ENCODE measurements at places on chromosomes 7 and 10.

DNA sequence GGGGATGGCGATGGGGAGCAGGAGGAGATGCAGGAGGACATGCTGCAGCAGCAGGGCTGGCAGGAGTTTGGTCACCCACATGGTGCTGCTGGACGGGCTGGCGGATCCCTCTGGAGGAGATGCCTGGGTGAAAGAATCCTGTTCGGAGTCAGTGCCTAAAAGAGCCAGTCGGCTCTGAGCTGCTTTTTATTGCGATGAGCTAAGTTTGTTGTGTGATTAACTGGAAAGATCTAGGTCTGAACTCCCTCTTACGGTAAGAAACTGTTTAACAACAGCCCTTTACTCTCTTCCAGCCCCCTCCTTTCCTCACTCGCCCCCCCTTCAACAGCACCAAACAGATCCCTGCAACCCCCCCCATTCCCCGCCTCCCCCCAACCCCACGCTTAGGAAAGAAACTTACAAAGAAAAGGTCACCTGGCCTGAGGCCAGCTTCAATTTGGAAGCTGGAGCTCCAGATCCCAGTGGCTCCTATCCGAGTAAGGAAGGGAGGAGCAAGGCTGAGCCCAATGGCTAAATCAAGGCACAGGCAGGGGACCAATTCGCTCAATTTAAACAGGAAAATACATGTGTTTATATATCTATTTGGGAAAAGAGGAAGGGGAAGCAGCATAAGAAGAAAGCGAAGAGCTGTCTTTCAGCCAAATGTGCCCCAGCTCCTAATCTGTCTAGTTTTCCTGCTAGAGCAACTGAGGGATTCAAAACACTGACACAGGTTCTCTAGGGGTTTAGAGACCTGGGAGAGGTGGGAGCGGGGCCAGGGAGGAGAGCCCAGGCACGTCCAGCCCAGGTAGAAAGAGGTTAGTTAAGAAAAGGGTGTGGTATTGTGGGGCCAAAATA is at the start of gene HGF:
Gene HGF, minus strand, starts transcription at position 157 of the 837 bp plus-strand sequence. Its CDS starts 76 bp downstream, at position 81.
- DNase-seq = peak; percentile 26

DNA sequence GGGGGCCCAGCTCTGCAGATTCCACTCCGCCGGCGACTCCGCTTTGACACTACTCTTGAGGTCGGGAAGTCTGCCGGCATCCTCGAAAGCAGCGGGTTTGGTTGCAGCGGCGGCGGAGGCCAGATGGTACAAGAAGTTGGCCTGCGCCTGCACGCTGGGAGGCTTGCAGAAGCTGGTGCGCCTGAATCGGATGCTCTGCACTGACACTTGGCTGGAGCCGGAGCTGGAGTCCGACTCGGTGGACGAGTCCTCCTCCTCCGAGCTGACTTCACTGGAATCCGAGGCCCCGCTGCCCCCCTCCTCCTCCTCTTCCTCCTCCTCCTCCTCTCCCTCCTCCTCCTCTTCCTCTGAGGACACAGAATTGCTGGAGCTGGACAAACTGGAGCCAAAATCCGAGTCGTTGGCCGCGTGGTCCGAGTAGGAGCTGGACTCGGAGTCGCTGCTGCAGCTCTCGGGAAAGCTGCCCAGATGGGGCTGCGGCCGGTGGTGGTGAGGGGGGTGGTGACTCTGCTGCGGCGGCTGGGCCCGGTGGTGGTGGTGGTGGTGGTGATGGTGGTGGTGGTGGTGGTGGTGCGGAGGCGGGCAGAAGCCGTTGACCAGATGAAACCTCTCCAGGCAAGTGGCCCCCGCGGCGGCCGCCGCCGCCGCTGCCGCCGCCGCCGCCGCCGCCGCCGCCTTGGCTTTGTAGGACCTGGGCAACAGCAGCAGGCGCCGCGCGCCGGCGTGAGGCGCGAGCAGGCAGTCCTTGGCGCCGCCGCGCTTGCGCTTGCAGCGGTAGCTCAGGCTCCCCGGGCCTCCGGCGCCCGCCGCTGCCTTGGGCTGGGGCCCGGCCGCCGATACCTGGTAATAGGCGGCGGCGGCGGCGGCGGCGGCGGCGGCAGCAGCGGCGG is 9.0 kb downstream of the SKIDA1 start:
- no peak for DNase-seq

DNA sequence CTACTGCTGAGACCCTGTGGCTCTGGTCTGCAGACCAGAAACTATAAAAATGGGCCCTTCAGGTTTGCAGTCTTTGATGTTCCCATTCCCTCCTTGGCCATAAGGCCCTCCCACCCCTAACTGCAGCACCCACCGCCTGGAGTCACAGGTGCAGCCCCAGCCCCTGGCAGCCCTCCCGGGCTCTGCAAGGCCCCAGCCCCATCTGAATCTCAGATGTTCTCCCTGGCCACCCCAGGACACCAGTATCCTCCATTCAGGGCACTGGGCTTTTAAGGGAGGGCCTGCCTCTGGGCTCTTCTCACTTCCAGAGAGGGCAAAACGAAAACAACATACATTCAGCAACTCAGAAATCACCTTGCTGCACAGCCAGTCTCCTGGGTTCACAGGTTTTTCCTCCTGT is 107.7 kb upstream of the RET start:
- DNase-seq = no peak

- no peak for DNase-seq
Measured at GRCh38 chr7:68725843-68726785, 872.2 kb upstream of the AUTS2 start.

DNA sequence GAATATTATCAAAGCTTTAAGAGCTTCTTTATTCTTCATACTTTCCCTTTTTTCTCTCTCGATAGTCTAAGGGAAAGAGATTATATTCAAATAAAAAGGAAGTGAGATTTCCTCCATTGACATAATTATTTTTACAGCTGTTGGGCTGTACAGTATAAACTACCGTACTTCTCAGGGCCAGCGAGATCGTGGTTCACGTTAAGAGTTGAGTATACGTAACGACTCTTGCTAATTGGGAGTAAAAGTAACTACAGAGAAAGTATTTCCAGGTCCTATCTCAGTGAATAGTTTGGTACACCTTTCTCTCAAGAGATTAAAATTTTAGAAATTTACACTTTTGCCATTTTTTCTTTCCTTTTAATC is 57.8 kb downstream of the INPP5F start:
- DNase-seq = no peak

- DNase-seq = no peak
Measured at GRCh38 chr10:12965571-12965970, 35.9 kb downstream of the CCDC3 start.

DNA sequence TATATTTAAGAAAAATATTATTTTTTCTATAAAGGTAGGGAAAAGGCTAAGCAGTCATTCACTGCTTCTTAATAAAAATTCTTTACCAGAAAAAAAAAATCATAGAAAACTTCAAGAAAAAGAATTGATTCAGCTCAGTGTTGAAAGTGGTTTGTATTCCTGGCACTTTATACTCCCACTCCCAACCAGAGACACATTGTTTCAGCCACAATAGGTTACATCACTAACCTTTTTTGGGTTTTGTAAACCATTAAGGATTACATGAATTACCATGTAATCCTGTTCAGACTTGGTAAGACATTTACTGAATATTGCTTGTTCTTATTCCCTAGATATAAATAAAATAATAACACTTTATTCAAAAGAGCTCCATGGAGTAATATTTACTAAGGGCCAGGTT is 46.6 kb downstream of the MINPP1 start:
- no peak for DNase-seq

- DNase-seq = no peak
Measured at GRCh38 chr7:52917982-52918578, 117.4 kb upstream of the POM121L12 start.

- no peak for DNase-seq
Measured at GRCh38 chr7:117704063-117704462, 169.2 kb downstream of the CTTNBP2 start.

GRCh38 chr10:59595593-59595992 is 114.1 kb downstream of the SLC16A9 start:
- DNase-seq = no peak

DNA sequence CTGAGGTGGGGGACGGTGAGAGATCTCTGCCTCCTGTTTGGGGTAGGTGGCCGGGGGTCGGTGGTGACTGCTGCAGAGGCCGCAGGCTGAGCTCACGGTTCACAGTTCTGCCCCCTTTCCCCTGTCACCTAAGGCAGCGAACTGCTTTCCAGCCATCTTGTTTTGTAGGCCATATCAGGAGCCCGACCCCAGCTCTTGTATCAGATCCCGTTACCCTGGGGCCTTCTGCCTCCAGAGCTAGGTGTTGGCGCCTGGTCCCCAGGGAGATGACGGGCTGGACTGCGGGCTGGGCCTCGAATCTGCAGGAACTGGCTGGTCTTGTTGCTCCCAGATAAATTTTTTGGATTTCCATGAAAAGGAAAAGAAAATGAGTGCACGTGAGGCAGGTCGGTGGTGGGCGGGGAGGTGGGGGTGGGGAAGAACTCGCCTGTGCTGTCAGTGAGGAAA is 183.0 kb downstream of the DNAJB6 start:
- DNase-seq = no peak
